ENCODE measurements at places on chromosomes 11 and 22. TPM values are rescaled to one million over a fixed set of nuclear protein-coding genes. Genes with fewer than 3 reads are reported as not detected.

TMPRSS13 gene
- not detected for total RNA-seq

OR52A1 gene
- not detected for total RNA-seq

CNIH2 gene
- 0.13 TPM for total RNA-seq

GGTLC2 gene
- not detected for total RNA-seq

XKR3 gene
- not detected for total RNA-seq

All from thoracic aorta endothelial cell (primary cell).